ENCODE measurements at places on chromosomes 3 and 15.

DNA sequence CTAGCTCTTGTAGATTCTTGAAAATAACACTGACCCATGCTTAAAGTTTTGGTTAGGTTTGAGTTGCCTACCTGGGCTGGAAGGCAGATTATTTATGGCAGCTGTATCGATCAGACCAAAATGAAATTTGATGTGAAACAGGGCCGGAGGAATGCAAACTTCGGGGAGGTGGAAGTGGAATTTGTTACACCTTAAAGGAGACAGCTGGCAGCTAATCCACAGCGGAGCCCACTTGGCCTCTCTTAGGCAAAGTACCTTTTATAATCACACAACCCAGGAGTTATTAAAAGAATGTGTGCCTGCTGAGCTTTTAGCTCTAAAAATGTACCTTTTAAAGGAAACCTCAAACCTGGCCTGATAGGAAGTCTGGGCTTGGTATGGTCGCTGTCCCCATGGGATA, 250.9 kb upstream of the TPM1 start:
- no peak for DNase-seq

- no peak for DNase-seq
Measured at GRCh38 chr15:48370460-48370859, 39.2 kb downstream of the DUT start.

GRCh38 chr3:88031642-88032077, 27.1 kb downstream of the CGGBP1 start:
- no peak for DNase-seq

DNA sequence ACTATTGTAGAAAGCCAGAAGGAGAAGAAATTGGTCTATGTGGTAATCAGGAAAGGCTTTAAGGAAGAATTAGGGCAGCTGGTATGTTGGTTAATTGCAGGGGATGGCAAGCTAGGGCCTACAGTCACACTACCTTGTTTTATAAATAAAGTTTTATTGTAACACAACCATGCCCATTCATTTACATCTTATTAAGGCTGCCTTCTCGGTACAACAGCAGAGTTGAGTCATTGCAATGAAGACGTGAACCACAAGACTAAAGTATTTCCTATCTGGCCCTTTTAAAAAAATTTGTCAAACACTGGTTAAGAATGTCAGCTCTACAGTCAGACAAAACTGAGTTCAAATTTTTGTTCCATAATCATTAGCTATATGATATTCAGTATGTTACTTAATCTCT, 8.3 kb downstream of the SERPINI1 start:
- no peak for DNase-seq

GRCh38 chr15:42707068-42707467, 29.9 kb downstream of the CDAN1 start:
- no peak for DNase-seq

- no peak for DNase-seq
Measured at GRCh38 chr15:64850778-64851502, 9.2 kb downstream of the PLEKHO2 start.

DNA sequence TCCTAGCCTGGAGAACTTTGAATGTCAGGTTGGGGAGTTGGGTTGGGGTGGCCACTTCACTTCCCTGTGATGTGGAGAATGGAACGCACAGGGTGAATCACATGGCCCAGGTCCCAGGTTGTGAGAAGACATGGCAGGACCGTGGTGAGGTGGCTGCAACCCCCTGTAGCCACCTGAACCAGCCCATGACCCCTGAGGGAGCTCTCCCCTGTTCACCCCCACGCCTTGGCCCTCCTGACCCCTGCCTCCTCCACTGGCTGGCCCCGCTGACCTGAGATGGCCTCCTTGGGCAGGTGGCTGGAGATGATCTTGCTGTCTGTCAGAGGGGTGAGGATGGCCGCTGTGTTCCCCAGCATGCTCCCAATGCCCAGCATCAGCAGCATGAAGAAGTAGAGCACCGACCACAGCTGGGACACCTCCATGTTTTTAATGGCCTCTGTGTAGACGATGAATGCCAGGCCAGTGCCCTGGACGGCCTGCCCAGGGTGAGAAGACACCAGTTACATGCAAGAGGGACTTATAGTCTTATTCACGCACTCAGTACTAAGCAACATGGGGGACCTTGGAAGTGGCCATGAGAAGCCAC, 31.0 kb downstream of the SLC6A20 start:
- no peak for DNase-seq

DNA sequence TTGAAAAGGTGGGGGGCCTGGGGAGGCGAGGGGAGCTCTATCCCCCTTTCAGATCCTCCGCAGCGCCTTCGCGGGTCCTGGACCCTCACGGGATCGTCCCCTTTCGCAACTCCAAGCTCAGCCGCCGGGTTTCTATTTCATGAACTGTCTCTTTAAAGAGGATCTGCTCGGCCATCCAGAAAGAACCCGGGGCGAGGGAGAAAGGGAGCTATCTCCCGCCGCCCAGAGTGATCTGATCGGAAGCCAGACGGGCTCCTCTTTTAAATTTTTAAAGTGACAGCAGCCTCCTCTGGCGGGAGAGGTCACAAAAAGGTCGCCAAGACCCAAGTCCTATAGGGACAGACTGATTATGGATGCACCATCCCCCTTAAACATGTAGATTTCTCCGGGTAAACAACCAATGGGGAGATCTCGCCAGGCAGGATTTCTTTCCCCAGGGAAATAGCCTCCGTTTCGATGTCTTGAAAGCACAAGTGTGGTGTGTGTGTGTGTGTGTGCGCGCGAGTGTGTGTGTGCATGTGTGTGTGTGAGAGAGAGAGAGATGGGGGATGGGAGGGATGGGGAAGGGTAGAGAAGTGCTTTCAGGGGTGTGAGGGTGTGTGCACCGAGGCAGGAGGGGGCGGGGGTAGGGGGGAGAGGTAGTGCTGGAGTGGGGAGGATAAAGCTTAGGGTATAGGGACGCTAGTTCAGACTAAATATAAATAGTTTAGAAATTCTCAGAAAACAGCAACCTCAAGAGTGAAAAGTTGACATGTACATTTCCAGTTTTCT, 516.1 kb downstream of the MECOM start:
- DNase-seq = no peak

GRCh38 chr3:9914011-9914410, 2.9 kb upstream of the IL17RC start:
- DNase-seq = no peak

DNA sequence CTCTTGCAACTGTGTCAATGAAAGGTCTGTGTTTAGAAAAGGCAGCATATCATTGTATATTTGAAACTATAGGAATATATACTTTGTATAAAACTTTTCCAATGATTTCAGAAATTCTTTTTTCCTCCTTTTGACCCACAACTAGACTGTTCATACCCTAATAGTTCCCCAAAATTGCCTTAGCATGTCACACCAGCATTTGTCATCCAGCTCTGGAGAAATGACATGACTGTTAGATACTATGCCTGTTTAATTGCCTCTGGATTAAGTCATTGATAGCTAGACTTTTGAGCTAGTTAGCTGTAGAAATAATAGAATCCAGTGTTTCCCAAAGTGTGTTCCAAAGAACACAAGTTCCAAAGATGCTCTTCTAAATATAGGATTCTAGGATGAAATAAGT, 32.4 kb downstream of the B3GALNT1 start:
- no peak for DNase-seq

DNA sequence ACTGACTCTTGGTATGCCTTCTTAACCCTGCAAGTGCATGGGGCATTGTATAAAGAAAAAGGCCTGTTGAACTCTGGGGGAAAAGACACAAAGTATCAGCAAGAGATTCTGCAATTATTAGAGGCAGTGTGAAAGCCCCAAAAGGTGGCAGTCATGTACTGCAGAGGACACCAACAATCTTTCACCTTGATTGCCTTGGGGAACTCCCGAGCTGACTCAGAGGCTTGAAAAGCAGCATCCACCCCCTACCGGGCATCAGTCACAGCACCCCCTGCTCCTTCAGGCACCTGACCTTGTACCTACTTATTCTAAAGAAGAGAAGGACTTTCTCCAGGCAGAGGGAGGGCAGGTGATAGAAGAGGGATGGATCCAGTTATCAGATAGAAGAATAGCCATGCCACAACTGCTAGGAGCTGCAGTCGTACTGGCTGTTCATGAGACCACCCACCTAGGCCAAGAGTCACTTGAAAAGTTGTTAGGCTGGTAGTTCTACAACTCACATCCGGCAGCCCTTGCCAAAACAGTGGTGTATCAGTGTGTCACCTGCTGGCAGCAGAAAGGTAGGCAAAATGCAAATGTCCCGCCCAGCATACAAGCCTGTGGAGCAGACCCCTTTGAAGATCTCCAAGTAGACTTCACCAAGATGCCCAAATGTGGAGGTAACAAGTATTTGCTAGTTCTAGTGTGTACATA, 241.6 kb upstream of the CNTN6 start:
- no peak for DNase-seq
